ENCODE measurements at places on chromosomes 2 and 18.

DNA sequence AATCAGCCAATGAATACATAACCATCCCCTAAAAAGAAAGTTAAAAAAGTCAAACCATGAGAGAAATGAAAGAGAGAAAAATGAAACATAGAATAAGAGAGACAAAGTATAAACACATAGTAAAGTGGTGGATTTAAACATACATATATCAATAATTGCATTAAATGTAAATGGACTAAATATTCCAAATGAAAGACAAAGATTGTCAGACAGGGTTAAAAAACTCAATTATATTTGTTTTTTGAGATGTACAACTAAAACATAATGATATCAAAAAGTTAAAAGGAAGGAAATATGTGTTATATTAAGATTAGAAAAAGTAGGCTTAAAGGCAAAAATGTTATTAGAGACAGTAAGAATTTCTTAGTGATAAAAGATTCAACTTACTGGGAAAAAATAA is 83.8 kb upstream of the CELF4 start:
- ATAC-seq = no peak

- ATAC-seq = no peak
Observed at GRCh38 chr2:74198023-74198460, 373 bp upstream of the MTHFD2 start.

DNA sequence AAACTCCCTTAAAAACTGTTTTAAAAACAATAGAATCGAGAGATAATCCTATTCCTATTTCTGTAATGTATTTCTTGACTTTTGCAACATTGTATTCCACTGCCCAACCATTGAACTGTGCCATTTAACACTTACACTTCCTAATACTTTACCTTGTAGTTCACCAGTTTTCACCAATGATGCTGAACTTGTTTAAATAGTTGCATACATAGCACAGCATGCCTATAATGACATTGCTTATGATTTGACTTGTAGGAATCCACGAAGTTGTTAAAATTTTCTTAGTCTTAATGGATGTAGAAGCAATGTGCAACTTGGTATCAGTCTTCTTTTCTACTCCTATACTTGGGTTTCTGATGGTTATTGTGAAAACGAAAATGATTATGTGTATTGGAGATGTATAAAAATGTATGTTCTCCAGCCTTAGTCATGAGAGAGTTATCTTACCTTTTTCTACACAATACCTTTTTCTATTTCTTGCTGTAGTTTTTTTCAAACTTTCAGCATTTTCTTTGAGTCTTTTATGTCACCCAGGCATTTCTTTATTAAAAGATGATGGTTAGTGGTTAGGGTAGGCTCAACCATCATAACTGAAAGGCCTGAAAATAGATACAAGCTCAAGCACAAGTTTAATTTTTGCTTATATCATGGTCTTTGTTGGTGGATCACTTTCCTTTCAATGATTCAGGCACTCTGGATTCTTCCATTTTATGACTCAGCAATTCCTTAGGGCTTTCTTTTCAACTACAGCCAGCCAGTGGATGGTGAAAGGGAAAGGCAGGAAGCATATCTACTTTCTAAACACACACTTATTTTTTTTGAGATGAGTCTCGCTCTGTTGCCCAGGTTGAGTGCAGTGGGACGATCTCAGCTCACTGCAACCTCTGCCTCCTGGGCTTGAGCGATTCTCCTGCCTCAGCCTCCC is 9.4 kb downstream of the GPD2 start:
- ATAC-seq = peak; percentile 66

GRCh38 chr18:35451032-35451431 is 46.7 kb downstream of the INO80C start:
- ATAC-seq = no peak

- ATAC-seq = no peak
Observed at GRCh38 chr2:73890301-73891092, 2.3 kb upstream of the ACTG2 start.

GRCh38 chr2:177326005-177326404 is 61.5 kb upstream of the NFE2L2 start:
- no peak for ATAC-seq

GRCh38 chr2:39099870-39100728 is 20.8 kb downstream of the SOS1 start:
- peak; percentile 43 for ATAC-seq

DNA sequence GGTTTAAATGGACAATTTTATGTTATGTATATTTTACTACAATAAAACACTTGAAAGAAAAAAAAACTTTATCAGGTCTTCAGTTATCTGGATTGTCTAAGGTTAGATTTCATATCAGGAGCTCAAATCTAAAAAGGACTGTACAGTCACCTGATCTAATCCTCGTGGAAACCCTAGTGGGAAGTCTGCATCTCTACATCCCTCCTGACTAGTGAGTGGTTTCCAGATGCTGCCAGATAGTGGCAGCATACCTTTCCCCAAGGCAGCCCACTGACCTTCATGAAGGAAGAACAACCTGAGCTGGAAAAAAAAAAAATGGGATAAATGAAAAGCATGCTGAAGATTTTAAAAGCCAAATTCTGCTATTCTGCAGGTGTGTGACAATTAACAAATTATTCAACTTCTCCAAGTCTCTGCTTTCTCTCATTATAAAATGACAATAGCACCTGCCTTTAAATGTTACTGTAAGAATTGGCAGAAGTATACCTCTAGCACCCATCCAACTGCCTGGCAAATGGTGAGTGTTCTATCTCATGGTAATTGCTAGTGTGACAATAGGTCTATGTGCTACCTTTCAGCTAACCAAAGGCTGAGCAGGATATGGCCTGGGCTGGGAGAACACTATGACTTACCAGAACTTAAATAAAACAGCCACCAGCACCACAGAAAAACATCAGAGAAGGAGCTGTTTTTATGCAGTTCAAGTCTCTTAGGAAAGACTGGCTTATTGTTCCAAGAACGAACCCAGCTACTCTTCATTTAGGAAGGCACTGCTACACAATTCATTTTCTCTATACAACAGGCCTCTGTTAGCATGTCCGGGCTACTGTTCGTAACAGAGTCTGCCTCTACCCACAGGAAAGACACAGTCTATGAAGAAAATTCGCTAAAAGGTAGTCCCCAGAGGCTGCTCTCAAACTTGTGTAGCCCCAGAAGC is 8.6 kb downstream of the CLASP1 start:
- ATAC-seq = no peak

Measured in esophagus mucosa (tissue), 1 donor.